ENCODE measurements at places on chromosomes 5 and 9.

DNA sequence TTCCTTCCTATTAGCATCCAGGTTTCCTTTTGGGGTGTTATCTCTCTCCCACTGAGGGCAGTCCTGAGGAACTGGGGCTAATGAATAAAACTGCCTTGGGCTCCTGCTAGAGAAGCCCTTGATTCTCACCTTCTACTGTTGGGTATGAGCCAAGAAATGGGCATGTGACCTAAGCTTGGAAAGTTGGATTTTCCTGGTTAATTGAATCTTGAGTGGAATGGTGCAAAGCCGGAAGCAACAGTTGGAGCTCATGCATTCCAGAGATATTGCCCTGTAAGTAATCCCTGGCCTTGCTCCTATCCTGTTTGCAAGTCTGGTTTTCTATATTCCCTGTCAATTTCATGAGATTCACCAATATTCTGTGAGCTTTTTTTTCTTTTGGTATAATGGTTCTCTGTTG lies 158.5 kb upstream of the ELL2 start:
- DNase-seq = no peak

DNA sequence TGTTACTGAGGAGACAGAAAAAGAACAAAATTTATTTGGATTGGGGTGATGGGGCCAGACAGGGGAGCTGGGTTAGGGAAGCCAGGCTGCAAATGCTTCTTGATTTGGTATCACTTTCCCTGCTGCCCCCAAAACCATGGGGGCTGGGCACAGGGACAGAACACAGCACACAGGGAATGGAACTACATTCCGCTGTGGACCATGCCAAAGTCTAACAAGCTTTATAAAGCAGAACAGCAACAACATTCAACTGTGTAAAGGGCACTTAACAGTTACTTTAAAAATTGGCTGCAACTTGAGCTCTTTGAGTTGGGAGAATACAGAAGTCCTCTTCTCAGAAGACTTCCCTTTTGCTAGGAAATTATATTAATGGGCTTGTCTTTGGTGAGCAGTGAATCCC lies 23.8 kb downstream of the C5orf58 start:
- DNase-seq = no peak

GRCh38 chr9:27436234-27436633 lies 87.9 kb upstream of the IFNK start:
- DNase-seq = peak; percentile 95

GRCh38 chr9:17802249-17802857 lies 223.5 kb downstream of the SH3GL2 start:
- peak; percentile 20 for DNase-seq

DNA sequence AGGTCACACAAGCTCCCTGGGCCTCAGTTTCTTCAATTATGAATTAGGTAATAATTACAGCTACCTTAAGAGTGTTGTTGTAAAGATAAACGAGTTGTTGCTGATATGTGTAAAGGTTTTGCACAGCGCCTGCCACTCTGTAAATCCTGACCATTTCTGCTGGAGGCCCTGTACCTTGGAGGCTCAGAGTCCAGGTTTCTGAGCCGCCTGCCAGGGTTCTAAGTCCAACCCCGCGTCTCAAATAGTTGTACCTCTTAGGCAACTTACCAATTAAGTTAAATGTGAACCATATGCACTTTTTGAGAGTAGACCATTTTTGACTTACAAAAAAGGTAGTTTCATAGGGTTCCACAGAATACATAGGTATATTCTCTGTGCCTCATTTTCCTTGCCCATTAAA lies 156.8 kb upstream of the KLF9 start:
- no peak for DNase-seq

DNA sequence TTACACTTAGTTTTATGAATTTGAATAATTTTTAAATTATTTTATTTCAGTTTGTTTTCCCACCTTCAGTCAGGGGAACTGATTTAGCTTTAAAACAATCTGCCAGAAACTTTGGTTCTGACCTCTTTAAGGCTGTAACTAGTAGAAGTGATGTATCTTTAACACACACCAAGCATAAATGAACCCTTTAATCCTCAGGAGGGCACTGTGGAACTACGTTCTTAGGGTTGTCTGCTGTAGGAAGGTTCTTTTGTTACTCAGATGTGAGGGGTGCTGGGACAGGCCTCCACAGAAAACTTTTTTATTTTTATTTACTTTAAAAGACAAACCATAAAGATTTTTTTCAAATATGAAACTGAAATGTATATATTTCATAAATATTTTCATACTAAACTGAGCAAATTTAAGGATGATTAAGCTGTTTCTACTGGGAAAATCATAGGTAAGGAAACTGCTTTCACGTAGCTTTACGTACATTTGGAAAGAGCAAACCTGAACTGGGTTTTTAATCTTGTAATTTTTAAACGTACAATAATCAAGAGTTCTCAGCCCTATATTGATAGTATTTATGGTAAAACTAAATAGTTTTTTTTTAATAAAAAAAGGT lies 5.3 kb downstream of the KLF4 start:
- DNase-seq = peak; percentile 74

GRCh38 chr5:159780246-159780645 lies 136.0 kb upstream of the ADRA1B start:
- peak; percentile 90 for DNase-seq

- no peak for DNase-seq
Measured at GRCh38 chr5:18970000-18970399, 1018.0 kb downstream of the CDH18 start.

GRCh38 chr9:33147416-33148169 lies 19.5 kb downstream of the B4GALT1 start:
- no peak for DNase-seq
